Posterior vena cava (tissue), 2 donors: ENCODE measurements at places on chromosomes 11 and 22. TPM values are rescaled to one million over a fixed set of nuclear protein-coding genes. Genes with fewer than 3 reads are reported as not detected.

Gene TIMP3
- total RNA-seq = 344 TPM

Gene IGF2
- total RNA-seq = 161 TPM

Gene OR8A1
- total RNA-seq = not detected

Gene GALNT18
- 21.4 TPM for total RNA-seq

Gene FAM181B
- total RNA-seq = 0.42 TPM

Gene KCNJ1
- total RNA-seq = not detected

Gene SLC5A12
- not detected for total RNA-seq

Gene DDI1
- total RNA-seq = not detected

Gene TMPRSS5
- 0.76 TPM for total RNA-seq

Gene UPK3A
- total RNA-seq = not detected

Gene PAMR1
- total RNA-seq = 13.0 TPM

Gene MGAT3
- 3.2 TPM for total RNA-seq

Gene SVIP
- total RNA-seq = 12.9 TPM

Gene TMEM151A
- not detected for total RNA-seq

Gene HTR3A
- not detected for total RNA-seq

Gene C22orf15
- not detected for total RNA-seq

Gene TNRC6B
- 44.9 TPM for total RNA-seq

Gene HTR3B
- total RNA-seq = not detected

Gene CRYBB2
- total RNA-seq = not detected

Gene TSGA10IP
- total RNA-seq = not detected

Gene PPM1F
- 55.8 TPM for total RNA-seq

Gene C11orf21
- total RNA-seq = 1.3 TPM

Gene MIAT
- total RNA-seq = 1.6 TPM

Gene GRM5
- total RNA-seq = 0.23 TPM

Gene ASPHD2
- 0.67 TPM for total RNA-seq

Gene KBTBD3
- total RNA-seq = 8.3 TPM
